ENCODE measurements at places on chromosomes 13 and 19. TPM values are rescaled to one million over a fixed set of nuclear protein-coding genes. Genes with fewer than 3 reads are reported as not detected.

The LCP1 gene
- 0.86 TPM for total RNA-seq

The SPRED3 gene
- 1.6 TPM for total RNA-seq

The BCAM gene
- 35.2 TPM for total RNA-seq

The CEACAM7 gene
- total RNA-seq: not detected

The SLITRK6 gene
- total RNA-seq: 3.4 TPM

The ZNF8 gene
- total RNA-seq: 2.4 TPM

The BRCA2 gene
- total RNA-seq: 7.2 TPM

The DCLK1 gene
- not detected for total RNA-seq

The VAV1 gene
- 5.6 TPM for total RNA-seq

The LAIR1 gene
- total RNA-seq: not detected

The BRME1 gene
- not detected for total RNA-seq

The TRPC4 gene
- not detected for total RNA-seq

Data from hair follicular keratinocyte (primary cell).